ENCODE measurements at places on chromosomes 6 and 20. TPM values are rescaled to one million over a fixed set of nuclear protein-coding genes. Genes with fewer than 3 reads are reported as not detected.

GRCh38 chr6:75524322-75524972 lies 30.8 kb upstream of the FILIP1 start:
- peak; percentile 96 for DNase-seq
- H3K27ac ChIP-seq = peak overlapping the region; percentile 26
- peak overlapping the region; percentile 38 for H3K4me3 ChIP-seq
- peaks cover 3% of the 10 kb centered on the region for H3K27me3 ChIP-seq
- H3K4me1 ChIP-seq = no peaks in the 10 kb centered on the region

- H3K4me3 ChIP-seq = peak overlapping the region; percentile 63
- no peaks in the 10 kb centered on the region for H3K36me3 ChIP-seq
- DNase-seq = no peak
Measured at GRCh38 chr6:165664559-165665383, 1.7 kb upstream of the PDE10A start.

DNA sequence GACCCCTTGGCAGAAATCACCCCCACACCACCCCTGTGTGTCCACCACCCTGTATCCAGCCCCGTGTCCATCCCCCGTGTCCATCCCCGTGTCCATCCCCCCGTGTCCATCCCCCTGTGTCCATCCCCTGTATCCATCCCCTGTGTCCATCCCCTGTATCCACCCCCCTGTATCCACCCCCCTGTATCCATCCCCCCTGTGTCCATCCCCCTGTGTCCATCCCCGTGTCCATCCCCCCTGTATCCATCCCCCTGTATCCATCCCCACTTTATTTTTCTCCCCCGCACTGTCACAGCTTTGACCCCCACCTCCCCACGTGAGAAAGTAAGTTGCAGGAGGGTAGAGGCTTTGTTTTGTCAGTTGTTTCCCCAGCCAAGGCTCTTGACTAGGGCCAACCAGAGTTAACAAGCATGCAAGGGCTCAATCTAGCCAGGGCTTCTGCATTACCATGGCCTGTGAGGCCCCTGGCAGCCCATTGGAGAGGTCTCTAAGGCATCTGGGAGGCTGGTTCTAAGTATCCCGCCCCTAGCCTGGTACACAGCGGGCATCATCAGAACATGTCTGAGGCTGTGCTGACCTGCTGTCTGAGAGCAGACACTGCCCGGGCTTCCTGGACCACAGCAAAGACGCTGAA lies 18.1 kb upstream of the SIRPA start:
- H3K27ac ChIP-seq = no peak overlapping the region
- no peak overlapping the region for H3K4me3 ChIP-seq
- no peaks in the 10 kb centered on the region for H3K36me3 ChIP-seq
- H3K27me3 ChIP-seq = peaks cover 5% of the 10 kb centered on the region

- peak overlapping the region; percentile 38 for H3K27ac ChIP-seq
- peaks cover 32% of the 10 kb centered on the region for H3K4me1 ChIP-seq
- DNase-seq = no peak
- no peaks in the 10 kb centered on the region for H3K36me3 ChIP-seq
Measured at GRCh38 chr6:128516514-128516898, 3.9 kb downstream of the PTPRK start.

SLC35D3 gene
- total RNA-seq = not detected

All from astrocyte (in vitro differentiated cells and primary cell).